ENCODE measurements at places on chromosomes 6 and 20. TPM values are rescaled to one million over a fixed set of nuclear protein-coding genes. Genes with fewer than 3 reads are reported as not detected.
A peak's percentile ranks its signal among the peaks of the same experiment; 100 is the strongest.

DNA sequence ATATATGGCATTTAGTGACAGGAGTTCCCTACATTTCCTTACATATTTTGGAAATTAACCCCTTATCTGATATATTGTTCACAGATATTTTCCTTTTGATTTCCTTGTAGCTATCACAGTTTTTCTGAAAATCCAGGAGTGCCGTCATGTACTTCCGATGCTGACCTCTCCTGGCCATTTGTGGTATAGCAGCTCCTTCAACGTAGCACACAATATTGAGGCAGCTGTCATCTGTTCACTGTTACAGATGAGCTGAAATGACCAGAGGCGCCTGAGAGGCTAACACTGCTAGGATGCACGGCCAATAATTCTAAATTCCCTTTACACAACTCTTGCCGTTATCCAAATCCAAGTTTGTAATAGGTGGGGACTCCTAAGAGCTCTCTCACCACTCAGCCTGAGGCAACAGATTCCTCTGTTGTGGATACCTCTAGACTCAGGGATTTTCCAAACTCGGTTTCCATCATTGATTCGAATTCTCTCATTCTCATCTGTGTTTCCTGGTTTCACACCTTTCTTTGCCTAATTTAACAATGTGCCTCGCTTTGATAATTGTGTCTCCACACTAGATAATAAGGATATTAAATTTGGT lies 53.0 kb downstream of the MMUT start:
- H3K27me3 ChIP-seq = no peaks in the 10 kb centered on the region
- no peak overlapping the region for H3K4me3 ChIP-seq
- H3K4me1 ChIP-seq = no peaks in the 10 kb centered on the region
- peak; percentile 25 for DNase-seq
- no peaks in the 10 kb centered on the region for H3K36me3 ChIP-seq

DNA sequence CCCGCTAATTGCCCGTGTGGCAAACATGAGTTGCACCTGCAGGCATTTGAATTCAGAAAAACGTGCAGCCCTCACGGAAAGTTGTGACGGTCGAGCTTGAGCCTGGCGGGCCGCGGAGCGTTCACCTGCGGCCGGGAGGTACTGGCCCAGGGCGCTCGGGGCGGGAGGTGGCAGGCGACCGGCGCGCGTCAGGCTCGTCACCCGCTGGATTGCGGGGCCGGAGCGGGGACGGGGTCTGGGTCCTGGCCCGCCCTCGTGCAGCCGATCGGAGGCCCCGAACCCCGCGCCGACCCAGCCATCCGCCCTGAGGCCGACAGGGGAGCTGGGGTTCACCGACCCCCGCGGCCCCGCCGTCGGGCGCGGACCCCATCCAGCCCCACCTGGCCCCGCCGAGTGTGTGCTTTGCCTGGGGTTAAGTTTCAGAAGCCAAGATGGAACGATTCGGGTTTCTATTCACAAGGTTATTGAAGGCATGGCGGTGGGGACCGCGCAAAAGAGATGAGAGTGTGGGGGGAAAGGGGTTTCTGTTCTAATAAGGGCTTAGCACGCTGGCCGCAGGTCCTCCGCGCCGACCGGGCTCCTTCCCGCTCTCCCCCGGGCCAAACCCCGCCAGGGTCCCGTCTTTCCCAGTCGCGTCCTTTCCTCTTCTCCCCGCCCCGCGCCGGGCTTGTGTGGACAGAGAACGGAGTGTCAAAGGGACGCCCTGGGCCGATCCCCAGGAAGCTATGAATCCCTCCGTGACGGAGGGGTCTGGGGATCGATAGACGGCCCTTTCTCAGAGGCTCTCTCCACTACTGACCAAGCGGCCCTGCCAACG lies 1.6 kb upstream of the HEY2 start:
- H3K27ac ChIP-seq = no peak overlapping the region
- peaks cover 41% of the 10 kb centered on the region for H3K4me1 ChIP-seq
- H3K4me3 ChIP-seq = peak overlapping the region; percentile 30
- H3K27me3 ChIP-seq = peaks cover 60% of the 10 kb centered on the region

- no peaks in the 10 kb centered on the region for H3K27me3 ChIP-seq
- H3K4me1 ChIP-seq = no peaks in the 10 kb centered on the region
- DNase-seq = no peak
- H3K27ac ChIP-seq = no peak overlapping the region
These were observed 238.1 kb upstream of the MARCKS start for GRCh38 chr6:113619077-113619476.

DNA sequence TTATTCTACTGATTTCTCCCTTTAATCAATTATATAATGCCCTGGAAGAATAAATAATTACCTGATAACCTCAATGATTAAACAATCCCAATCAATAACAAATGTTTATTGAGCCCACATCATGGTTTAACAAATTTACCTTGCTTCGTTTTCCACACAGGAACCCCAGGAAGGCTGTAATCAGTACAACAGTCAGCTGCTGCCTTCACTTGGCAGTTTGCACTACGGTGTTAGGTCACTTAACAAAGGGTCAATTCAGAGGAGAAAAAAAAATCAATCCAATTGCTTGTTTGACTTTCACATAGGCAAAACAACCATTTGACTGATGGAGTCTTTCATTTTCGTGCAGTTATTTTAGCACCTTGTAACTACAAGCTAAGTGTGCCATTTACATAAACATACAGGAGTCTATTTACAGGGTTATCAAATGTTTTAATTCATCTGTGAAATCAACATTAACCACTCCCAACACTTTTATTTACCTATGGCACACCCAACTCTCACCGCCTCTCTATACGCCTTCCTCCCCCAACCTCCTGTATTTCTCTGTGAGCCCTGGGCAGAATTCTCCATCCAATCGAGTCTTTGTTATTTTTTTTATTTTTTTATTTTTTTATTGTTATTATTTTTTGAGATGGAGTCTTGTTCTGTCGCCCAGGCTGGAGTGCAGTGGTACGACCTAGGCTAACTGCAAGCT lies 140.4 kb upstream of the TAB2 start:
- H3K36me3 ChIP-seq = no peaks in the 10 kb centered on the region
- no peak overlapping the region for H3K27ac ChIP-seq
- DNase-seq = no peak

Gene FRS3
- 8.9 TPM for total RNA-seq

Gene XKR7
- total RNA-seq = not detected

DNA sequence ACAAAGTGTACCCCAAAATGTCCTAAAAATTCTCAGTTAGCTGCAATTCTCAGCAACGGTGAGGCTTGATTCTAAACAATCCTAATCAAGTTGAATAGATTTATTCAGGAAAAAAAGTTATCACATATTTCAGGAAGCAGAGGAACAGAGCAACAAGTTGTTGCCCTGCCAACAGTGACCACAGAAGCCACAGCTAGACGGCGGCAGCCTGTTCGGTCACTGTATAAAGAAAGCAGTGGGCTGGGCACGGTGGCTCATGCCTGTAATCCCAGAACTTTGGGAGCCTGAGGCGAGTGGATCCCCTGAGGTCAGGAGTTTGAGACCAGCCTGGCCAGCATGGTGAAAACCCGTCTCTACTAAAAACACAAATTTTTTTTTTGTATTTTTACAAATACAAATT lies 171.2 kb upstream of the BMP5 start:
- no peaks in the 10 kb centered on the region for H3K4me1 ChIP-seq
- no peak overlapping the region for H3K4me3 ChIP-seq
- H3K27ac ChIP-seq = no peak overlapping the region
- DNase-seq = no peak
- H3K36me3 ChIP-seq = no peaks in the 10 kb centered on the region

GRCh38 chr20:39458452-39458851 lies 496.3 kb downstream of the DHX35 start:
- H3K4me1 ChIP-seq = no peaks in the 10 kb centered on the region
- DNase-seq = no peak
- no peaks in the 10 kb centered on the region for H3K27me3 ChIP-seq
- H3K4me3 ChIP-seq = no peak overlapping the region
- no peak overlapping the region for H3K27ac ChIP-seq
- no peaks in the 10 kb centered on the region for H3K36me3 ChIP-seq

DNA sequence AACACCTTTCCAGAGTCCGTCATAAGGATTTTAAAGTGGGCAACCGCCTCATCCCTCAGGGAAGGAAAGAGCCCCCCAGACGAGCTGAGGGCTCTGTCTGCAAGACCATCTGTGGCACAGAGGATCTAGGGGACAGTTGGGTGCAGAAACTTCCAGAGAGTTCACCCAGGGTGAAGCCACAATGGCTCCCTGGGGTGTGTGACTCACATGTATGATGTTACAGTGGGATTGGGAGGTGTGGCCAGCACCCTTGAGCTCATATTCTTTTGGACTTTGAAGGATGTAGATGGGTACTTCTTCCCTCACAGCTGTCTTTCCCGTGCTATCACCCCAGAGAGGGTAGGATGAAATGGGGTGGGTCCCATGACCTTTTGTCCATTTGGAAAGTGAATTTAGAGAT lies 95.5 kb downstream of the NCR2 start:
- H3K4me3 ChIP-seq = no peak overlapping the region
- peaks cover 25% of the 10 kb centered on the region for H3K4me1 ChIP-seq
- no peak for DNase-seq
- H3K27me3 ChIP-seq = peaks cover 16% of the 10 kb centered on the region
- no peaks in the 10 kb centered on the region for H3K36me3 ChIP-seq

- no peak for DNase-seq
- no peaks in the 10 kb centered on the region for H3K27me3 ChIP-seq
- no peak overlapping the region for H3K27ac ChIP-seq
- no peaks in the 10 kb centered on the region for H3K4me1 ChIP-seq
These were observed 21.0 kb upstream of the SNAP91 start for GRCh38 chr6:83729871-83730270.

Gene SLX4IP
- 6.6 TPM for total RNA-seq

Gene COL9A3
- total RNA-seq = not detected

DNA sequence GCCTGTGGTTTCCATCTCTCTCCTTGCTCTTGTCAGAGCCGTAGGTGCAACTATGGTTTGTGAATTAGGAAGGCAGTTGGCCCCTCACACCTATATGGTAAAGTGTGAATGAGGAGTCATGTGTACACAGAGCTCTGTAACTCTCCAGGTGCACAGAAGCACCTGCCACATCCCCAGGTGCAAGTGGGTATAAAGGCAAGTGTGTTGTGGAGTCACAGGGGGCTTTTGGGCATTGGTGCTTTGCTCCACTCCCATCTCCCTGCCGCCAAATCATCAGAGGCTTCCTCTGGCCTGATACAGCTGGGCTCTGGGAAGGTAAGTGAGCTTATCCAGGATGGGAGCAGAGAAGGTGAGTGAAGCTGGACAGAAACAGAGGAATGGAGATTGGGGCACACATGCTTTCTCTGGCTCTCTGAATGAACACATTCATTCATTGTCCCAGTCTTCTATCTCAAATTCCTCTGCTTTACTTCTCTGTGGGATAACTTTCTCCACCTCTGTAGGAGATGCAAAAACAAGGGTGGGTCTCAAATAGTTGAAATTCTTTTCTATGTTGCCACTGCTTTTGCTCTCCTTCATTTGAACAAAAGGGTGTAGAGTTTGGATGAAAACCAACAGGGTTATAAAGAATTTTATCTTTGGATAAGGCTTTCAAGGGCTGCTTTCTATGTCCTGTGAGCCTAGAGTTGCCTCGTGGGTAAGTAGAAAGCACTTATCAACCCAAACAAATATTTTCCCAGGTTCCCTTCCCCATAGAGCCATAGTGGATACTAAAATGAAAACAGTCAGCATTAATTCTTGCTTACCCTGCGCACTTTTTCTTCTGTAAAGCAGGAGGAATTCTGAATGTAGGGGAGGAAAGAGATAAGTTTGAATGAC lies 45.0 kb upstream of the RIPOR2 start:
- H3K36me3 ChIP-seq = no peaks in the 10 kb centered on the region
- no peaks in the 10 kb centered on the region for H3K27me3 ChIP-seq
- no peak overlapping the region for H3K4me3 ChIP-seq
- peaks cover 60% of the 10 kb centered on the region for H3K4me1 ChIP-seq
- no peak overlapping the region for H3K27ac ChIP-seq

DNA sequence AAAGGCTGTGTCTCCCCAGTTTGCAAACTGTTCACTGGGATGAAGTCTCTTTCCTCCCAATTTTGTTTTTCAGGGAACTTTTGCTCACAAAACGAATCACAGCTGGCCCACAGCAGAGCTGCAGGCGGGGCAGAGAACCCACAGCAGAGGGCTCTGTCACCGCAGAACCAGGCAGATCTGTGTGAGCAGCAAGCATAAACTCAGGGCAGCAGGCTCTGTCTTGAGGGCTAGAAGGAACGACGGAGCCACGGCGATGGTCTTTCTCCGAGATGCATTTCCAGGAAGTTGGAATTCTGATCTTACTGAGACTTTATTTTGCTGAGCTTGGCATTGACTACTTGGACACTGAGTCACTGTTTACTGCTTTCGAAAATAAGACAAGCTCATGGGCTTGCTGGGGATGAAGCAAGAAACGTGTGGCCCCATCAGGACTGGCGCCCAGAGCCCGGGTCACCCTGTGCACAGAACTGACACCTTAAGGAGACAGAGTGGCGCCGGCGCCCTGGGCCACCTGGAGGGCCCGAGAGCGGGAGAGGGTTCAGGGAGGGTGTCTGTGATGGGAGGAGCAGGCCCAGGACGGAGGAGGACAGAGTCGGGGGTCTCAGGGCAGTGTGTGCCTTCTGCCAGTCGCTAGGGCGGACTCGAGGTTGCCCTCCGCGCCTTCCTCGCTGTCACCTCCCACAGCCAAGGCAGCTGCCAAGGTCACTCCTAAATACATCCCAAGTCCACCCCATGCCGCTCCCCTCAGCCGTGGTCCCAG lies 106.3 kb upstream of the NXT1 start:
- H3K27me3 ChIP-seq = no peaks in the 10 kb centered on the region
- H3K4me1 ChIP-seq = no peaks in the 10 kb centered on the region
- DNase-seq = no peak
- H3K36me3 ChIP-seq = no peaks in the 10 kb centered on the region
- no peak overlapping the region for H3K27ac ChIP-seq

DNA sequence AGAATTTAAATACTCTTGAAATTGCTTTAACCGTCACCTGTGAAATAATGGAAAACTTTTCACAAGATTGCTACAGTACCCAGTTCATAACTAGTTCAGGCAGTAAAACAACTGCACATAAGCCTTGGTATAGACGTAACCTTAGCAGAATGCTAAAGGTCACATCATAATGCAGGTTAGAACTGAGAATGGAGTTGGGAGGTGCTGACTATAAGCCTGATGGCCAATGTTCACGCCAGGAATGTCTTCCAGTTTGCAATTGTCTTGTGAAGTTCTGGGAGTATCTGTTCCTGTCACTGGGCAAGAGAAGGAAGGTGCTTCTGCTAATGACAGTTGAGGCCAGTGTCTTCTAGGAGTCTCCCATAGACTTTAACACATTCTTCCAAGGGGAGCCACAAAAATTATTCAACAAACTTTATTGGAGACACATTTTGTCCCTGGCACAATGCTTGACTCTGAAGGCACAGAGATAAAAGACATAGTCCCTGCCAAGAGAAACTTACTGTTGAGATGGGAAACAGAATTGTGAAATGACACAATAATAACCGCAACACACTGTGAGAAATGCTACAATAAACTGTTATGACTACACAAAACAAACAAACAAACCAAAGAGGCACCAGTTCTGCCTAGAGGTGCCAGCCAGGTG lies 24.6 kb upstream of the CEP162 start:
- no peaks in the 10 kb centered on the region for H3K27me3 ChIP-seq
- H3K4me1 ChIP-seq = no peaks in the 10 kb centered on the region
- no peak for DNase-seq
- H3K4me3 ChIP-seq = no peak overlapping the region
- no peak overlapping the region for H3K27ac ChIP-seq
- H3K36me3 ChIP-seq = no peaks in the 10 kb centered on the region

Data from CD4-positive, alpha-beta memory T cell (primary cell).